ENCODE measurements at places on chromosomes 4 and X.

GRCh38 chrX:3393178-3393577 is 46.7 kb upstream of the MXRA5 start:
- DNase-seq = no peak

DNA sequence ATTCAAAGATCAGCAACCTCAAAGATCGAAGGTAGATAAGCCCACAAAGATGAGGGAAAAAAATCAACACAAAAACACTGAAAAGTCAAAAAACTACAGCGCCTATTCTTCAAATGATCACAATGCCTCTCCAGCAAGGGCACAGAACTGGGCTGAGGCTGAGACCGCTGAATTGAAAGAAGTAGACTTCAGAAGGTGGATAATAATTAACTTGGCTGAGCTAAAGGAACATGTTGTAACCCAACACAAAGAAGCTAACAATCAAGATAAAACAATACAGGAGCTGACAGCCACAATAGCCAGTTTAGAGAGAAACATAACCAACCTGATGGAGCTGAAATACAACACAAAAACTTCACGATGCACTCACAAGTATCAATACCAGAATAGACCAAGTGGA is 231.1 kb downstream of the STPG2 start:
- no peak for DNase-seq

DNA sequence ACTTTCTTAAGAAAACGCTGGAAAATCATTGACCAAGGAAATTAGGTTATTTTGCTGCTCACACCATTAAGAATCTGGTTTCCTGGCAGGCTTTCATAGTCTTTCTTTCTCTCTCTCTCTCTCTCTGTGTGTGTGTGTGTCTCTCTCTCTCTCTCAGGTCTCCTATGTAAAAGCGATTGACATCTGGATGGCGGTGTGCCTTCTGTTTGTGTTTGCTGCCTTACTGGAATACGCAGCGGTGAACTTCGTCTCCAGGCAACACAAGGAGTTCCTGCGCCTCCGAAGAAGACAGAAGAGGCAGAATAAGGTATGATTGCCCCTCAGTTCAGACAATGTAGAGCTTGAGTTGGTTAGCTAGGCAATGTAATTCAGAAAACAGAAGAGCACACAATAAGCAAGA is 161.2 kb downstream of the GLRA2 start:
- DNase-seq = no peak

GRCh38 chr4:118739022-118739713 is 54.0 kb downstream of the METTL14 start:
- DNase-seq = no peak

- DNase-seq = no peak
Measured at GRCh38 chr4:169139021-169139420, 129.0 kb upstream of the CBR4 start.

- no peak for DNase-seq
Measured at GRCh38 chrX:154828016-154828408, 6.5 kb downstream of the SMIM9 start.

All from activated T-cell treated with anti-CD3 and anti-CD28 coated beads, Interleukin-2, amount 50 U/mL, for 1 hour (primary cell).